ENCODE measurements at places on chromosomes 1 and 21.

DNA sequence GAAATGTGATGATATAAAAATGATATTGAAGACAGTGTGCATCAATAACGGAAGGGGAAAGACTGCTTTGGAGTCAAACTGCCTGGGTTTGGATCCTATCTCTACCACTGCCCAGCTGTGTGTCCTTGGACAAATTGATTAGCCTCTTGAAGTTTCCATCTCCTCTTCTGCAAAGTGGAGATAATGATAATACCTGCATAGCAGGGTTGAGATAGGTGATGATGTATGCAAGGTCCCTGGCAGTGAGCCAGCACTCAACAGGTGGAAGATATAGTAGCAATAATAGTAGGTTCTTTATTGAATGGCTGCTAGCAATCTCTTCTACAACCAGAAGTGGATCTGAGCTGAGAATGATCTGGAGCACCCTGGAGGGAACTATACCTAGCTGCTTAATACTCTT lies 166.7 kb downstream of the MIS18A start:
- peak; percentile 6 for DNase-seq

- no peak for DNase-seq
Measured at GRCh38 chr1:77697441-77697840, 15.0 kb upstream of the ZZZ3 start.

DNA sequence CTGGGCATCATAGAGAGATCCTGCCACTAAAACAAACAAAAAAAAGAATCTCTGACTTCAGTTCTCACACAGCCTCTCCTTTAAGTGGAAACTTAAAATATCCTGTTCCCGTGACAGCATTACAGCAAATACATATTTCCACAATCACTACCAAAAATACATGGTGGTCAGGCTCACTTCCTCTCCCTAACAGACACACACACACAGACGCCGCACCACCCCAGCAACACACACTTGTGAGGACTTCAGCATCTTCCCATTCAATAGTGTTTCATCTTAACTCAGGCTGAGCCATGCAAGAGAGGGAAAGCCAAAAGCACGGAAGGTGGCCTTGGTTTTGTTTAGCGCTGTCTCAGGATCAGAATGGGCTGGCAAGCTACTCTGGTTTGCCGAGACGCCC lies 21.9 kb downstream of the KIAA1614 start:
- no peak for DNase-seq

- DNase-seq, result no peak
Measured at GRCh38 chr21:45849651-45850050, 131.9 kb upstream of the COL6A1 start.

- no peak for DNase-seq
Measured at GRCh38 chr1:160624464-160624863, 22.4 kb downstream of the SLAMF1 start.

DNA sequence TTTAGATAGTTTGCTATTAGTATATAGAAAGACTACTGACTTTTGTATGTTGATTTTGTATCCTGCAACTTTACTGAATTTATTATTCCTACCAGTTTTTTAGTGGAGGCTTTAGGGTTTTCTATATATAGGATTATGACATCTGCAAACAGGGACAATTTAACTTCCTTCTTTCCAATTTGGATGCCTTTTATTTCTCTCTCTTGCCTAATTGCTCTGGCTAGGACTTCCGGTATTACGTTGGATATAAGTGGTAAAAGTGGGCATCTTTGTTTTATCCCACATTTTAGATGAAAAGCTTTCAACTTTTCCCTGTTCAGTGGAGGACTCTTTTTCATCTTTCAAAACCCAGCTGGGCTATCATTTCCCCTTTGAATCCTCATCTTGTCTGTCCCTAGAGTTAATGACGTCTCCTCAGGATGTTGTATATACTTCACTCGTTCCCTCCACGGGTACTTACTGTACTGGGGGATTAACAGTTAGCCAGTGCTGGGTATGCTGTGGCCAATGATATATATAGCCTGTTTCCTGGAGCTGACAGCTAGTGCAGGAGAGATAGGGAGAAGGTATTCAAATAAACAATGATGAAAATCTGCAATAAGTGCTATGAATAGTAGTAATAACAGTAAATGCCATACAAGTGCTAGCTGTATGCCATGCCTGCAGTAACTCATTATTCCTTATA lies 9.8 kb downstream of the ACOT11 start:
- no peak for DNase-seq
